ENCODE measurements at places on chromosomes 12 and 14. TPM values are rescaled to one million over a fixed set of nuclear protein-coding genes. Genes with fewer than 3 reads are reported as not detected.

DNA sequence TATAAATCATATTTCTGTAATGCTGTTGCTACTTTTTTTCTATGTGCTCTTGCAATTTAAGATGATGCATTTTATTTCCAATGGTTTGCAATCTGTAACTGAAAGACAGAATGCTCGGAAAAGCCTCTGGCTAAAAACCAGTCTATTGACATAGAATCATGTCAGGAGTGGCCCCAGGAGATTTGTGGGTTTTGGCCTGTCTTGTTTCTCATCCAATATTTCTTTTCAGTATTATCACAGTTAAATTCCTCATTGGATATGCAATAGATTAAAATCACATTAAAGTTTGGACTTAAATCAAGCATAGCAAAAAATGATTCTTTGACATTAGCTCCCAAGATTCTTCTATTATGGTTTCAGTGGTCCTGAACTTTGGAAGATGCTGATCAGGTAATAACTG lies 19.1 kb upstream of the SLC38A2 start:
- H3K4me3 ChIP-seq: no peak overlapping the region
- DNase-seq: no peak
- no peaks in the 10 kb centered on the region for H3K27me3 ChIP-seq
- H3K36me3 ChIP-seq: no peaks in the 10 kb centered on the region
- peaks cover 21% of the 10 kb centered on the region for H3K4me1 ChIP-seq

Gene KSR2
- total RNA-seq: 2.1 TPM

Gene MAP1LC3B2
- total RNA-seq: 2.7 TPM

- H3K36me3 ChIP-seq: no peaks in the 10 kb centered on the region
- DNase-seq: no peak
- no peaks in the 10 kb centered on the region for H3K4me1 ChIP-seq
- no peak overlapping the region for H3K27ac ChIP-seq
- no peaks in the 10 kb centered on the region for H3K27me3 ChIP-seq
- H3K4me3 ChIP-seq: no peak overlapping the region
Observed at GRCh38 chr12:120276734-120277133, 11.2 kb upstream of the PXN start.

DNA sequence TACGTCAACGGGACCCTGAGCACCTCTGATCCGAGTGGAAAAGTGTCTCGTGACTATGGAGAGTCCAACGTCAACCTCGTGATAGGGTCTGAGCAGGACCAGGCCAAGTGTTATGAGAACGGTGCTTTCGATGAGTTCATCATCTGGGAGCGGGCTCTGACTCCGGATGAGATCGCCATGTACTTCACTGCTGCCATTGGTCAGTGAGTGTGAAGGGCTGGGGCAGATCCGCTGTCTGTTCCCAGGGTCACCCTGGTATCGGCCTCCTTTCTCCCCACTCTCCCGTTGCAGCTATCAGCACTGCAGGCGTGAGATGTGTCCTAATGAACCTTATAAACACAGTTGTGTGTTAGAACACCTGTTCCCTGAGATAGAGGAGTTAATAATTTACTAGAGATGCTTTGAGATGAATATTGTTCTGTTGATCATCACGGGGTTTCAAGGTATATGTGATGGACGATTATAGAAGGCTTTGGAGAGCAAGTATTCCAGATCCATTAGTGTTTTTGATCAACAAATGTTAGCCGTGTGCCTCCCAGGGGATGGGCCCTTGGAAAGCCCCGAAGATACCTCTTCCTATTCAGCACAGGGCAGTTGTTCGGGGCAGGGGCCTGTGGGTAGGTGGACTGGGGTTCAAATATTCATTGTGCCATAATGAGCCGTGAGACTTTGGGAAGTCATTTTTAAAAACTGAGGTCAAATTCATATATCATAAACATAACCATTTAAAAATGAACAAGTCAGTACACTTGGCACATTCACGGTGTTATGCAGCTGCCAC lies 33.6 kb downstream of the ADGRD1 start:
- H3K4me1 ChIP-seq: no peaks in the 10 kb centered on the region
- no peaks in the 10 kb centered on the region for H3K27me3 ChIP-seq
- no peak overlapping the region for H3K4me3 ChIP-seq
- no peak overlapping the region for H3K27ac ChIP-seq

Gene ADAMTS20
- not detected for total RNA-seq

Gene OVCH1
- total RNA-seq: 1.2 TPM

GRCh38 chr14:105894978-105895881 lies 368.8 kb downstream of the TMEM121 start:
- H3K4me1 ChIP-seq: no peaks in the 10 kb centered on the region
- no peak overlapping the region for H3K27ac ChIP-seq
- no peaks in the 10 kb centered on the region for H3K36me3 ChIP-seq
- no peaks in the 10 kb centered on the region for H3K27me3 ChIP-seq
- no peak overlapping the region for H3K4me3 ChIP-seq
- DNase-seq: peak; percentile 16

Gene FOXA1
- 49.4 TPM for total RNA-seq

DNA sequence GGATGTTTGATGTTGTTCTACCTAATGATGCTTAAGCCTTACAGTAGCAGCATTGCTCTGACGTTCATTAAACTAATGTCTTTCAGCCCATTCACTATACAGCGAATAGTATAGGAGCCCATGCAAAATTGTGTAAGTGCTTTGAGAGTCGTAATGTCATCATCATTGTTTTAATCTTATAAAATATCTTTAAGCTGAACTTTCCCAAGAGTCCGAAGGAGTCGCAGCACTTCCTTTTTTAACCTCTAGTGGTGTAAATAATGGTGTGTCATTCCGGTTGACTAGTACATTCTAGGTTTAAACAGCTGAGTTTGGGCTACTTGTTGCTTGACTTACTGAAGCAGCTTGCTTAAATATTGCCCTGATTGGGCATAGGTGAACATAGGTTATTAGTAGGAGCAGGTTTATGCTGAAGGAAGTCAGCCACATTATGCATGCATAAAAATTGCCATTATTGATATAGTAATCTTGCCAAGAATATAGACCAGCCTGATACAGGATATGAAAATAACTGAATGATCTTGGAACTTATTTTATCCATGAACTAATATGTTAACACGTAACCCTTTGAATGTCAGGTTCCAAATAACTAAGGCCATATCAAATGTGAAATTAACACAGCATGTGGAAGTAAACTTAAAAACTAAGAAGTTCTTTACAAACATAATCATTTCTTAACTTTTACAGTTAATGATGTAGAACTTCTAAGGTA lies 2.6 kb downstream of the WNK1 start:
- DNase-seq: no peak
- H3K27ac ChIP-seq: peak overlapping the region; percentile 100
- peak overlapping the region; percentile 94 for H3K4me3 ChIP-seq
- H3K27me3 ChIP-seq: no peaks in the 10 kb centered on the region

DNA sequence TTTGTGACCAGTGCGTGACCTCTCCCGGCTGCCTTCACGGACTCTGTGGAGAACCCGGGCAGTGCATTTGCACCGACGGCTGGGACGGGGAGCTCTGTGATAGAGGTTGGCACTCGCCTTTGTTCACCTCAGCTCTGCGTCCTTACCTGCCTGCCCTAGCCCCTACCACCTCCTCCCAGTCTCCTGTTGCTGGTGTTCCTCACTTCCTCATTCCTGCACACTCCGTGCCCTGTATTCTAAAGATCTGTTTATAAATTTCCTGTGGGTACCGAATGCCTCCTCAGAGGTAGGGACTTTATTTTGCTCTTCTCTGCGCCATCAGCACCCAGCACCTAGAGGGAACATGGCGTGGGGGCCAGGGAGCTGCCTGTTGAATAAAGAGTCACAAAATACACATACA lies 2.3 kb downstream of the DLK1 start:
- no peaks in the 10 kb centered on the region for H3K4me1 ChIP-seq
- peaks cover 24% of the 10 kb centered on the region for H3K27me3 ChIP-seq
- DNase-seq: no peak
- no peak overlapping the region for H3K4me3 ChIP-seq

Gene LRP1
- total RNA-seq: 187 TPM

Gene ULK1
- total RNA-seq: 6.8 TPM

GRCh38 chr12:55420307-55420962 lies 5.6 kb upstream of the OR6C76 start:
- H3K27ac ChIP-seq: no peak overlapping the region
- H3K4me3 ChIP-seq: no peak overlapping the region
- DNase-seq: no peak
- H3K36me3 ChIP-seq: no peaks in the 10 kb centered on the region
- H3K27me3 ChIP-seq: no peaks in the 10 kb centered on the region

GRCh38 chr12:109871668-109872314 lies 8.6 kb downstream of the GLTP start:
- H3K36me3 ChIP-seq: no peaks in the 10 kb centered on the region
- no peak for DNase-seq
- no peaks in the 10 kb centered on the region for H3K27me3 ChIP-seq
- H3K4me1 ChIP-seq: peaks cover 24% of the 10 kb centered on the region
- H3K4me3 ChIP-seq: no peak overlapping the region
- H3K27ac ChIP-seq: no peak overlapping the region

Gene FAM186B
- total RNA-seq: 0.34 TPM

Gene SLCO1C1
- not detected for total RNA-seq

DNA sequence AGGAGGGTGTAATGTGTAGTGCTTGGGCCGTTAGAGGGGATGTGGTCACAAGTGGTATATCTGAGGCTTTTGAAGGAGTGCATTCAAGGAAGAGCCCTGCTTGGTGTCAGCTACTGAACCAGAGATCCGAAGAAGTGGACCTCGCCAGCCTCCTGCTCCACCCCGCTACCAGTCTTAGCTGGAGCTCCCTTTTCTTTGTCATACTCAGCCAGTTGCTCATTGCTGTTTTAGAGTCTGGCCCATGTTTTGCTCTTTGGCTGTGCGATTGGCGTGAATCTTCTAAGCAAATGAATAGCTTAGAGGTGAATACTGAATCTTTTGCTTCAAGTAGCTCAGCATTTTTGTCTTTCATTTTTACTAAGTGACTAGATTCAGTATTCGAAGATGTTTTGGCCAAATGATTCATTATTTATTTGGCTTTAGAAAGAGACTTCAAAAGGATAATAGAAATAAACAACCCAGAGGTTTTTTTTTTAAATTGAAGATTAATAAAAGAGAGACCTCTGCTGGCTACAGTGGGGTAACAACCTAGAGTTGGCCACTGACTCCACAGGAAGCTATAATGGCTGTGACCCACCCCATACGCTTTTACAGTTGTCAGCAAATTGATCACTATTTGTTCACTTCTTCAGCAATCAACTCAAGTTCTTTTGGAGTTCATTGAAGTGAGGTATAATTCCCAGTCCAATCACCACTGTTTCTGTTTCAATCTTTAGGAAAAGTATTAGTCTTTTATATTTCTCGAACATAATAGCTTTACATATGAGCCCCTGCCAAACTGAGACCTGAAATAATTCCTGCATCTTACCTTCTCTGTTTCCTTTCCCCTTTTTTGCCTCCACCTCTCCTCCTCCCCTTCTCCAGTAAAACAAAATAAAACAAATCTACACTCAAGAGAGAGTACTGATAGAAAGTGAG lies 19.9 kb downstream of the CDKN1B start:
- peak overlapping the region; percentile 53 for H3K27ac ChIP-seq
- H3K27me3 ChIP-seq: no peaks in the 10 kb centered on the region
- DNase-seq: peak; percentile 33
- H3K36me3 ChIP-seq: no peaks in the 10 kb centered on the region
- no peak overlapping the region for H3K4me3 ChIP-seq
- H3K4me1 ChIP-seq: peaks cover 36% of the 10 kb centered on the region

GRCh38 chr12:7638760-7639555 lies 26.8 kb downstream of the APOBEC1 start:
- H3K4me3 ChIP-seq: peak overlapping the region; percentile 43
- H3K27ac ChIP-seq: no peak overlapping the region
- DNase-seq: no peak
- H3K4me1 ChIP-seq: no peaks in the 10 kb centered on the region
- H3K27me3 ChIP-seq: no peaks in the 10 kb centered on the region
- H3K36me3 ChIP-seq: no peaks in the 10 kb centered on the region

GRCh38 chr12:92331383-92331782 lies 185.7 kb upstream of the BTG1 start:
- no peak for DNase-seq
- H3K27ac ChIP-seq: no peak overlapping the region
- H3K4me1 ChIP-seq: no peaks in the 10 kb centered on the region
- H3K36me3 ChIP-seq: no peaks in the 10 kb centered on the region
- no peaks in the 10 kb centered on the region for H3K27me3 ChIP-seq
- no peak overlapping the region for H3K4me3 ChIP-seq

- H3K36me3 ChIP-seq: peaks cover 8% of the 10 kb centered on the region
- peaks cover 41% of the 10 kb centered on the region for H3K4me1 ChIP-seq
Observed at GRCh38 chr12:52903855-52904508, 894 bp downstream of the KRT8 start.

- H3K4me1 ChIP-seq: no peaks in the 10 kb centered on the region
- H3K27ac ChIP-seq: no peak overlapping the region
- no peak overlapping the region for H3K4me3 ChIP-seq
- DNase-seq: no peak
- no peaks in the 10 kb centered on the region for H3K36me3 ChIP-seq
Observed at GRCh38 chr12:65622056-65622455, 202.2 kb upstream of the HMGA2 start.

DNA sequence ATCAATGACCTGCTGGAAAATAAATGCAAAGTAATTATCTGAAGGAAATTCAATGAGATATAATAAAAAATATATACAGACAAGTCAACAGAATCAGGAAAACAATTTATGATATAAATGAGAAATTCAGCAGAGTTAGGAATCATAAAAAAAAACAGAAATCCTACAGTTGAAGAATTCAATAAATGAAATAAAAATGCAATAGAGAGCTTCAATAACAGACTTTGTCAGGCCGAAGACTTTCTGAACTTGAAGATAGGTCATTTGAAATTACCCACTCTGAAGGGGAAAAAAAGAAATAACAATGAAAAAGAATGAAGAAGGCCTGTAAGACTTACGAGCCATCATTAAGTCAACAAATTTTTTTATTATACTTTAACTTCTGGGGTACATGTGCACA lies 15.5 kb upstream of the GARIN2 start:
- peaks cover 5% of the 10 kb centered on the region for H3K36me3 ChIP-seq
- no peak for DNase-seq
- H3K4me3 ChIP-seq: no peak overlapping the region

DNA sequence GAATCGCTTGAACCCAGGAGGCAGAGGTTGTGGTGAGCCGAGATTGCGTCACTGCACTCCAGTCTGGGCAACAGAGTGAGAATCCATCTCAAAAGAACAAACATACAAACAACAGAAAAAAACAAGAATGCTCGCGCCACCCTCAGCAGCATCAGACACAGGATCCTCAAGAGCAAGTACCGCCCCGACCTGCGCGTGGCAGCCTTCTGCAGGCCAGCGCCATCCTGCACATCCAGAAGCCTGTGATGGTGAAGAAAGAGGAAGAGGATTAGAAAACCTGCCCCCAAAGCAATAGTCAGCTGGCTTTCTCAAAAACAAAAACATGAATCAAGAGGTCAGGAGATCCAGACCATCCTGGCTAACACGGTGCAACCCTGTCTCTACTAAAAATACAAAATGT lies 30.0 kb upstream of the EID3 start:
- H3K4me1 ChIP-seq: peaks cover 19% of the 10 kb centered on the region
- no peak for DNase-seq
- H3K36me3 ChIP-seq: no peaks in the 10 kb centered on the region
- H3K4me3 ChIP-seq: no peak overlapping the region

- H3K27ac ChIP-seq: no peak overlapping the region
- H3K36me3 ChIP-seq: no peaks in the 10 kb centered on the region
- H3K27me3 ChIP-seq: no peaks in the 10 kb centered on the region
- DNase-seq: no peak
- H3K4me1 ChIP-seq: peaks cover 10% of the 10 kb centered on the region
Observed at GRCh38 chr12:64039281-64039871, 182.7 kb downstream of the KICS2 start.

Data from upper lobe of left lung (tissue), 6 donors.